ENCODE measurements at places on chromosomes 5 and 9. TPM values are rescaled to one million over a fixed set of nuclear protein-coding genes. Genes with fewer than 3 reads are reported as not detected.

The SPOCK1 gene
- polyA plus RNA-seq = 103 TPM

The IL9 gene
- polyA plus RNA-seq = not detected

The LCN15 gene
- not detected for polyA plus RNA-seq

The PCDHA1 gene
- 5.3 TPM for polyA plus RNA-seq

The FOXD4L4 gene
- polyA plus RNA-seq = not detected

The DMRT3 gene
- not detected for polyA plus RNA-seq

The RACK1 gene
- 404 TPM for polyA plus RNA-seq

The SPATA31A3 gene
- polyA plus RNA-seq = not detected

The PTGDS gene
- polyA plus RNA-seq = 135 TPM
